Articular chondrocyte of knee joint (primary cell): ENCODE measurements at places on chromosomes 11 and 22. TPM values are rescaled to one million over a fixed set of nuclear protein-coding genes. Genes with fewer than 3 reads are reported as not detected.

Gene WT1
- not detected in 2 replicates for total RNA-seq

Gene DNAJB7
- 0.11 TPM in 1 of 2 replicates, not detected in the other for total RNA-seq

Gene C11orf86
- total RNA-seq, result not detected in 2 replicates

Gene TP53I11
- total RNA-seq, result 14.4 and 22.0 TPM in 2 replicates

Gene ARHGAP8
- 0.43 and 2.0 TPM in 2 replicates for total RNA-seq

Gene NRGN
- 0.39 and 0.65 TPM in 2 replicates for total RNA-seq

Gene ENTHD1
- under 0.01 TPM in 1 of 2 replicates, not detected in the other for total RNA-seq

Gene MFRP
- 0.11 TPM in 1 of 2 replicates, not detected in the other for total RNA-seq

Gene APOA5
- total RNA-seq, result not detected in 2 replicates

Gene SCUBE2
- total RNA-seq, result 2.1 and 4.8 TPM in 2 replicates

Gene KCNK4
- total RNA-seq, result 0.11 TPM in 1 of 2 replicates, not detected in the other

Gene UBQLN3
- 0.11 and 0.13 TPM in 2 replicates for total RNA-seq

Gene OR51B4
- not detected in 2 replicates for total RNA-seq

Gene OR52I2
- total RNA-seq, result not detected in 2 replicates

Gene PAX6
- 0.39 and 0.76 TPM in 2 replicates for total RNA-seq

Gene FOLR3
- total RNA-seq, result 0.78 and 1.1 TPM in 2 replicates

Gene RCOR2
- total RNA-seq, result 0.65 and 0.97 TPM in 2 replicates

Gene RBMXL2
- not detected in 2 replicates for total RNA-seq

Gene SLC17A6
- total RNA-seq, result not detected in 2 replicates

Gene MCAT
- 12.7 and 12.8 TPM in 2 replicates for total RNA-seq

Gene PRG3
- total RNA-seq, result not detected in 2 replicates
